Skeletal muscle cell (primary cell): ENCODE measurements at places on chromosomes 5 and 9.

GRCh38 chr5:128252756-128253155 lies 169.2 kb downstream of the SLC12A2 start:
- no peak for DNase-seq

DNA sequence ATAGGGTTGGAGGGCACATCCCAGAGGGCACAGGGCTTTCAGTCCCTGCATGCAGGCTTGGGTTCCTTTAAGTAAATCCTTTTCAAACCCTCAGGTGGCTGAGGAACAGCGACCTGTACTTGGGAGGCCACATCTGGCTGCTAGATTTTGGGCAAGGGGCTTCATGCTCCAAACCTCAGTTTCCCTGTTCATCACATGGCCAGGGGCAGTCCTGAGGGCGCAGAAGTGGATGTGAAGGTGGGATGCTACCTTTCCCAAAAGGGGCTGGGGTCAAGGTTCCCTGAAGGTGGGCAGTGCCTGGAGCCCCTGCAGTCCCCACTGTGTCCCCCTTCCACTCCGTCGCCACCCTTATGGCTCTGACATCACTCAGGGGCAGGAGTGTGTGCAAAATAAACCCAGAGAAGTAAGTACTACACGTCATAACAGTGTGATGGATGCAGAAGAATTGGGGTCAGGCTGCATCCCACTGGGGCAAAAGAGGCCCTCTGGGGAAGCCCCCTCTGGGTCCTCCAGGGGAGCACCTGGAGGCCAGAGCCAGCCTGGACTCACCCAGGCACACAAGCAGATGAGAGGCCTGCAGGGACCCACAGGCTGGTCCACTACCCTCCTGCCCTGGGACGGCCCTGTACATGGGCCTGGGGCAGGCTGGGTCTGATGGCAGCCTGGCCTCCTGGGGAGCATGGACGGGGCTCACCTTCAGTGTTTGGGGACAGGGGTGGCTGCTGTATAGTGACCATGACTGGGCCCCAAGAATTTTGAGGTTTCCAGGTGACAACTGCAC lies 1.9 kb upstream of the CARD19 start:
- no peak for DNase-seq

DNA sequence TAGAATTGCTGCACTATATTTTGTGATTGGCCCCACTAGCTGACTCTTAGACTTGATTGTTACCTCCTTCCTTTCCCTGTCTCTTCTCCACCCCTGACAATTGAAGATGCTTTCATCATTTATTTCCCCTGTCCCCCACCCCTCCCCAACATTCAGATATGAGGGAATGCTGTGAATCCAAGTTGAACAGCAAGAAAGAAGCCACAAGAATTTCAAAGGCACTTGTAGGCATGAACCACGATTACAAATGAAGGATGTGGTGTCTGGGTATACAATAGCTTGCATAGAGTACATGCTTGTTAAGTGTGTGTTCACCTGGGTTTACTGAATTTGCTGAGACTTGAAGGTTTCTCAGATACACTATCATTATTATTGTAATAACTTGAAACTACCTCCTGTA lies 78.3 kb upstream of the TRIO start:
- DNase-seq: no peak

DNA sequence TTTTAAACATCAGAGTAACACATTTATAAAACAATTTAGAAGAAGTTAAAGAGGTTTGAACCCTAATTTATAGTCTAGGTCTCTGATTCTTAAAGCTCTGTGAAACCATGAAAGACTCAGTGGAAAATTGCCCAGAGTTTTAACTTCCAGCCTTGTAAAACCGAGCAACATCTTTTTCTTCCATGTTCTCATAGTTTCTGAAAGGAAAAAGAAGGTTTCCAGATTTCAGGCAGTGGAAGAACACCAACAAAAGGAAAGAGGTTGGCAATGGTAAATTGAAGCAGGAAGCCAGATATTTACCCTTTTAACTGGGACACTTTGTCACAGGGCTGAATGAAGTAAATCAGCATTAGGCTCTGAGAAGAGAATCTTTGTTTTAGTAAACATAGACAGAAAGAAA lies 1999.3 kb downstream of the MAT2B start:
- DNase-seq: no peak

- DNase-seq: peak; percentile 32
Measured at GRCh38 chr9:89661956-89662717, 57.3 kb downstream of the GADD45G start.

GRCh38 chr9:87540444-87541105 lies 42.9 kb downstream of the DAPK1 start:
- no peak for DNase-seq

GRCh38 chr5:41148448-41148847 lies 64.9 kb downstream of the C6 start:
- DNase-seq: no peak

GRCh38 chr5:173963182-173963838 lies 25.7 kb upstream of the C5orf47 start:
- peak; percentile 37 for DNase-seq
